ENCODE measurements at places on chromosomes 2 and 18.
A peak's percentile ranks its signal among the peaks of the same experiment; 100 is the strongest.

GRCh38 chr2:227939271-227940027, 68.0 kb downstream of the DAW1 start:
- DNase-seq, result peak; percentile 50

- no peak for DNase-seq
Observed at GRCh38 chr2:169210917-169211316, 141.6 kb downstream of the DHRS9 start.

DNA sequence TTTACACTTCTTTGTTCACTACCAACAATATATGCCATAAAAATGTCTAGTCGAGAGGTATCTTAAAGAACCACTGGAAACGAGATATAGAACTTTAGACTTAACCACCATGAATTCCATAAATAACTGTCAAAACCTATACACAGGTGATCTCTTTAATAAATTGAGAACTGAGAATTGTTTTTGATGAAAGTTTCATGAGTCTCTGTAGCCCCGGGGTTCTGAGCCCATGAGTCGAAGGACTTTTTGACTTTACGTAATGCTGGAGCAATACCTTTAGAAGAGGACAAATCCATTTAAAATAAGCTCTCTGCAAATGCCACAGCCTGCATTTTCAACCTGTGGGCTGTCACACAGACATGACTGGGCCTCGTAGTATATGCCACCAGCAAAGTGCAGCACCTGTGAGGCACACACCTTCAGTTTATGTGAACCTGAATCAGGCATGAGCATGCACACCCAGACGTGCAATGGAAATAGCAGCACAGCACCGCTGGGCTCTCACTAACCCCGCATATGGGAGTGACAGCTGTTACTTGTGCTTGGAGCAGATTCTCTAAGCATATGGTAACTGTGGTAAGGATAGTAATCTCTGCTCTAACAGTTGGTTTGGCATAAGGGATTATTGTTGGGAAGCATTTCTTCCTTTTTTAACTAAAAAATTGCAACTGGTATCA, 383.2 kb downstream of the SOCS6 start:
- no peak for DNase-seq

- DNase-seq, result no peak
Observed at GRCh38 chr2:206231669-206232286, 42.7 kb upstream of the ZDBF2 start.

- no peak for DNase-seq
Observed at GRCh38 chr2:235445116-235445515, 48.7 kb upstream of the AGAP1 start.

GRCh38 chr2:69082430-69082997, 69.5 kb downstream of the ANTXR1 start:
- DNase-seq, result no peak

GRCh38 chr2:202612145-202612544, 22.6 kb upstream of the FAM117B start:
- DNase-seq, result no peak

- peak; percentile 49 for DNase-seq
Observed at GRCh38 chr2:191959209-191959608, 112.3 kb upstream of the CAVIN2 start.

- no peak for DNase-seq
Observed at GRCh38 chr2:60984720-60985119, 32.8 kb upstream of the PEX13 start.

DNA sequence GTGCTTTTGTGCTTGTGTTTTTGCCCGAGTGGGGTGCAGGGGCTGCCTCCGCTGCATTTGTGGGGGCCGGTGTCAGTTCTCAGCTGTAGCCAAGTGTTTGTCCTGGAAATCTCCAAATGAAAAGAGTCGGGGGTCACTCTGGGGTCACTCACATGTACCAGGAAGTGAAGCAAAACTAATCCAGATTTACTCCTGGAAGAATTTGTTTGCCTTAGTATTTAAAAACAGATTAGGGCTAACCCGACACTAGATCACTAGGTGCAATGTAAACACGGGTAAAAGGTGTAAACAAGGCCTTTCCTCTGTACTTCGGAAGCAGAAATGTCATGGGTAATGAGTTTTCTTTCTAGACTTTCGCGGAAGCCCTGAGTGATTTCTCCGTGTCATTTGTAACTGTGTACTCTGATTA, 50.3 kb downstream of the GBX2 start:
- no peak for DNase-seq

DNA sequence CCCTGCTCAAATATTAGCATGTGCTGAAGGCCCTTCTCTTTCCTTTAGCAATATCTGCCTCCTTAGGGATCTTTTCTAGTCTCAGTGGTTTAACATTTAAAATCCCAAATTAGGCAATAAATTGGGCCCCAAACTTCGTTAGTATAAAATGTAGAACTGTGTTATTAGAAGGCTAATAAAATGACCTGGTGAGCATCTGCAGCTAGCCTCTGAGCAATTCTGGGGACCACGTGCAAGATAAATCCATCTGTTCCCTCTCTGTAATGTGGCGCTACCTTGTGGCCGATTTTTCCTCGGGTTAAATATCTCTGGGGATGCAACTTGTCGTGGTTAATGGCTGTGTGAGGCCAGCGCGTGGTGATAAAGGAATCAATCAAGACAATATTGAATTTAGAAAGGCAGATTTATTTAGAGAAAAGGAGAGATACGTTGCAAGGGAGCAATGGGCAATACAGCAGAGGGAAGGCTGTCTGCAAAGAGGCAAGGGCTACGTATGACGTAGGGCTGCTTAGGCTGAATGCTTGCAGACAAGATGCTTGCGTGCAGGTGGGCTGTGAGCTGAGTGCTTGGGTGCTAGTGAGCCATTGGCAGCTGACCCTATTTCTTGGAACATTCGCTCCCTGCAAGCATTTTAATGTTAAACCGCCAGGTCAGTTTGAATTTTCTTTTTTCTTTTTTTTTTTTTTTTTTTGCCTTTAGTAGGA, 18.5 kb upstream of the IL36G start:
- peak; percentile 2 for DNase-seq

GRCh38 chr2:240397924-240398645, 37.4 kb upstream of the GPC1 start:
- no peak for DNase-seq

DNA sequence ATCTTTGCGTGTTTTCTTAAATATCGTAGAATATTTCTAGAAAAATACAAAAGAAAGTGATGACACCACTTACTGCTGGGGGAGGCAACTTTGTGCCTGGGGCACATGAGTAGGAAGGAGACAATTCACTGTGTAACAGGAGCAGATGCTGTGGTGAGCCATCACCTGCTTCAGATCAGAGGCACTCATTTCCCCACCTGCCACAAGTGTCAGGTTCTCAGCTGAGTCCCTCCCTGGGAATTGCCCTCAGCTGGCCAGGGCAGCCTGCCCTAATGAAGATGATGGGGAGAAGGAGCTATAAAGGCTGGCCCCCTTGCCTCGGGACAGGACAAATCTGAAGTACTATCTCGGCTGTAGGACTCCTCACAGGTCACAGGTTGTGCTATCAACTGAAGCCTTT, 322.8 kb downstream of the STK39 start:
- no peak for DNase-seq

DNA sequence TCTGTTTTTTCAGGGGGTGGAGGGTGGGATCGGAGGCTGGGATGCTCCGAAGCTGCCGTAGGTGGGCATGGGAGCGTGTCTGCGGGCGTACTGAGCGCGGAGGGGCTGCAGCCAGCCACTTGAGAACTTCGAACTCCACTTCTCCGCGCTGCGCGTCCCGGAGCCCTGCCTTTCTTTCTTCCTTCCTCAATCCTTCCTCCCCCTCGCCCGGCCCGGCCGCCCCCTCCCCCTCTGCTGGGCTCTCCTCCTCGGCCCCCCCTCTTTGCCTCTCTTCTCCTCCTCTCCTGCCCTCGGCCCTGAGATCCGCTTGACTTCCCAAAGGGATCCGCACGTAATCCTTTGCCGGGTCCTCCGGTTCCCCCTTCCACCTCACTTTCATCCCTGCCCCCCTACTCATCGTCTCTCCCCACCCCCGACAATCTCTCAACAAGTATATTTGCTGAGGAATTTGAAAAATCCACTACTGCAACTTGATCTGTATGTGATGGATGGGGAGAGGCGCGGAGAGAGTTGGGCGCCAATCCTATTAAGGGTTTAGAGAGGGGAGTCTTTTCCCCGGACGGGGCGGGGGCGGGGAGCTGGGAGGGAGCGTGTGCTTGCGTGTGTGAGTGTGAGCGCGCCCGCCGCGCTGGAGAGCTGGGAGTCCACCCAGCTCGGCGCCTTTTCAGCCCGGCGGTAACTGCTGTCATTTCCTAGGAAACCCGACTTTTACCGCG, 1.1 kb downstream of the GLI2 start:
- peak; percentile 41 for DNase-seq

DNA sequence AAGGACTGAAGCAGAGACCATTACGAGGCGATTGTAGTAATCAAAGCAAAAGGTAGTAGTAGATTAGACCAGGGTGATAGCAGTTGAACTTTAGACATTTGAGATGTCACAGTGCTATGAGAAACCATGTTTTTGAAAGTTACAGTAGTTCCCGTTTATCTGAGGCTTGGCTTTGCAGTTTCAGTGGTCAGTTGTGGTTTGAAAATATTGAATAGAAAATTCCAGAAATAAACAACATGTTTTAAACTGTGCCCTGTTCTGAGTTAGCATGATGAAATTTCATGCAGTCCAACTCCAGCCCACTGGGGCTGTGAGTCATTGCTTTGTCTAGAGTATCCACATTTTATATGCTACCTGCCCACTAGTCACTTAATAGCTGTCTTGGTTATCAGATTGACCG, 47.5 kb downstream of the ZNF638 start:
- DNase-seq, result peak; percentile 42

GRCh38 chr18:49843131-49843530, 29.8 kb upstream of the ACAA2 start:
- no peak for DNase-seq

- no peak for DNase-seq
Observed at GRCh38 chr18:68234131-68234530, 480.8 kb downstream of the TMX3 start.

DNA sequence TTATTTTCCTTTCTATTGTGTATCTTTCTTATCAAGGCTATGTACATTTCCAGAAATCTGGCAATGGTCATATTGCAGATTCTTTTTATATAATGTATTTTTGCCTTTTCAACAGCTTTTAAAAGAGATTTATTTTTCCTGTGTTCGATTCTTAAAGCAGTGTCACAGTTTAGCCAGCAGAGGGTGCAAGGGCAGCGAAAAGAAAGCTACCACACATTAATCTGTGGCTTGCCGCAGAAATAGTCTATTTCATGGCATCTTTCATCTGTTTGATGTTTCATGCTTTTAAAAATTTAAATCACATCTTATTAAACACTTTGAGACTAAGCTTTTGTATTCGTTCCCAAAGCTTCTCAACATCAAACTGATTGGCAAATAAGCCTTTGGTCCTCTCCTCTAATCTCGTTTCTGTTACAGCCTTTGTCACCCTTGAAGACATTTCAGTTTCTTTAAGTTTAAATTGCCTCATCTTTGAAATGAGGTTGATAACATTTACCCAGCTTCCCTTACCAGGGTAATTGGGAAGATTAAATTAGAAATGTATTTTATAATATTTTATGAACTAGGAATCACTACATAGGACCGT, 73.3 kb downstream of the PIK3C3 start:
- peak; percentile 55 for DNase-seq

DNA sequence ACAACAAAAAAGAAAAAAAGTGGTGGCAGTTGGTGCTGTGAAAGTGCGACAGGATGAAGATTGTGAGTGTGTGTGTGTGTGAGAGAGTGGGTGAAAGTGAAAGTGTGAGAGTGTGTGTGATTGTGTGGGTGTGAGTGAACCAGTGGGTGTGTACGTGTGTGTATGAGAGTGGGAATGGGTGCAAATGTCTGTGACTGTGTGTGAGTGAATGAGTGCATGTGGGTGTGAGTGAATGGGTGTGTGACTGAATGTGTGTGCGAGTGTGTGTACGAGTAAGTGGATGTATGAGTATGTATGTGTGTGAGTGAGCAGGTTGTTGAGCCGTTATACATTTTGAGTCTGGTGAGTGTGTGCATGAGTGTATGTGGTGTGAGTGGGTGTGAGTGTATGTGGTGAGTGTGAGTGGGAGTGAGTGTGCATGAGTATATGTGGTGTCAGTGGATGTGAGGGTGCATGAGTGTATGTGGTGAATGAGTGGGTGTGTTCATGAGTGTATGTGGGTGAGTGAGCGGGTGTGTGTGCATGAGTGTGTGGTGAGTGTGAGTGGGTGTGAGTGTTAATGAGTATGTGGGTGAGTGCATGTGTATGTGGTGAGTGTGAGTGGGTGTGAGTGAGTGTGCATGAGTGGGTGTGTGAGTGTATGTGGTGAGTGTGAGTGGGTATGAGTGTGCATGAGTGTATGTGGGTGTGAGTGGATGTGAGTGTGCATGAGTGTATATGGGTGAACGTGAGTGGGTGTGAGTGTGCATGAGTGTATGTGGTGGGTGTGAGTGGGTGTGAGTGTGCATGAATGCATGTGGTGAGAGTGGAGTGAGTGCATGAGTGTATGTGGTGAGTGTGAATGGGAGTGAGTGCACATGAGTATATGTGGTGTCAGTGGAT, 69.3 kb upstream of the HPCAL1 start:
- no peak for DNase-seq

- no peak for DNase-seq
Observed at GRCh38 chr2:225171350-225171749, 129.1 kb upstream of the DOCK10 start.

DNA sequence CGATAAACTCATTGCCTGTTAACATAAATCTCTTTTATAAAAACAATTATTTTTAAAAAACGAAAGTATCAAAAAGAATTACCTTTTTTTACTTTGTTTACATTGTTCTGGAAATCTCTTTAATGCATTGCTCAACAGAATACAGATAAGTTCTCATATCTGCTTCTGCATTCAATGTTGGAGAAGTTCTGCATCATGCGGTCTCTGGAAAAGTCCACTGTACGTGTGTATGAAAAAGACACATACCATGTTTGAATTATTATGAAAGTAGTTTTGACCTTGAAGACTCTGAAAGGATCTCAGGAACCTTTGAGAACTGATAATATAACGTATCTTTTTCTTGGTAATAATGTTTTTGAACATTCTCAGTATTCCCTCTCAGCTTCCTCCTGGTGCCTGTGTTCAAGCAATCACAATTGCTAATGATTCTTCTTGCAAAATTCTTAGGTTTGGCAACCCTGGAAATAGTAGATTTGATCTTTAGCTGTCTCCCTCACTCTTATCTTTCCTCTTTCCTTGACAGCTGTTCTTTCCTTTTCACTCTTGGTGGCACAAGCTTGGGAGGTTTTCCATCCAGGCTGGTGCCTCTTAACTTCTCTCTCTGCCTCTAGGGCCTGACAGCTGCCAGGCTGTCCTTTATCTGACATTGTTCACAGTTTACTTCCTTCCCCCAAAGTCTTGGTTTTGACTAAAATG, 12.4 kb upstream of the IL1R1 start:
- DNase-seq, result no peak

DNA sequence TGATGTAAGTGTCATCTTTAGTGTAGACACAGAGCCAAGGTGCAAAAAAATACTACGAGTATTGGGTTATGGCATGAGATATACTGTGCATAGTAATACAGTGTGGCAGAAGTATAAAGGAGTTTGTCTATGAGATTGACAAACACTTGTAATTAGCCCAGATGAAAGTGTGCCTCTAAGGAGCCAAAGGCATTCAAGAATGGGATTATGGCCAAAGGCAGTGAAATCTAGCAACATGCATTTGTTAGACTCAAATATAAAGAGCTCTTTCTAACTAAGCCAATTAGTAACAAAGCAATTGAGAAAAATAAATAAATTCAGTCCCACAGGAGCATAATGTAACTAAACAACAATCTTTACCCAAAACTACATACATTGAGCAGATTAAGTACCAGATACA, 1761.8 kb downstream of the SUCLG1 start:
- no peak for DNase-seq

- DNase-seq, result no peak
Observed at GRCh38 chr2:22055784-22056620, 932.2 kb downstream of the TDRD15 start.

GRCh38 chr2:162344617-162344950, 652 bp downstream of the GCA start:
- DNase-seq, result no peak

GRCh38 chr2:234169674-234170073, 119.2 kb downstream of the SPP2 start:
- DNase-seq, result no peak
